ENCODE measurements at places on chromosomes 7 and 10.
A peak's percentile ranks its signal among the peaks of the same experiment; 100 is the strongest.

DNA sequence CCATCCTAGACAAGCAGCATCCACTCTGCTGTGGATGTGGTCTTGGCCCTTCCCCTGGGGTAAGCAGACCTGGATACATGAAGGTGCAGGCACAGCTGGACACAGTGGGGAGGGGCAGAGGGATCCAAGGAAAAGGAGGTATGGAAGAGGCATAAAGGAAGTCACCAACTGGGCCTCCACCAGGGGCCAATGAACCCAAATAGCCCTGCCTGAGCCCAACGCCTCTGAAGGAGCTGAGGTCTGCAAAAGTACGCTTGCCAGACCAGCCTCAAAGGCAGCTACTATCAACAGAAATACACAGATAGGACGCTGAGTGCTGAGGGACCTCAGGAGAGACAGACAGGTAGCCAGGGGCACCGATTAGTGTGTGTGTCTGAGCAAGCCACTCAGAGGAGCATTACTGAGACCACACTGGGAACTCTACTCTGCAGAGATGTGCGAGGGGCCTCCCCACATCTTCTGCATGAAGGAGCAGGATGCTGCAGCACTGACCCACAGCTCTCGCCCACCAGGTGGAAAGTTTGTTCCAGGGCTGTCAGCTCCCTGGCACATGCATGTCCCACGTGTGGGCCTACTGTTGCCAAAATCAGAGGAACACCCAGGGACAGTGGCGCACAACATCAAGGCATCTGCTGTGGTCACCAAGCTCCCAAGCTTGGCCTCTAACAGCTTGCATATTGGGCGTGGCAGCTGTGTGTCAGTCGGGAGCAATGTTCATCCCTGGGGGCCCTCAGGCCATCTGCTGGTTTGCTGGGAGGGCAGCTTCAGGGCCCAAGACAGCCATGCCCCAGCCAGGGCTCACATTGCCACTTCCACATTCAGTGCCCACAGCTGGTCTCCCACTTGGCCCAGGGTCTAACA is 40.0 kb downstream of the MKI67 start:
- DNase-seq = no peak

DNA sequence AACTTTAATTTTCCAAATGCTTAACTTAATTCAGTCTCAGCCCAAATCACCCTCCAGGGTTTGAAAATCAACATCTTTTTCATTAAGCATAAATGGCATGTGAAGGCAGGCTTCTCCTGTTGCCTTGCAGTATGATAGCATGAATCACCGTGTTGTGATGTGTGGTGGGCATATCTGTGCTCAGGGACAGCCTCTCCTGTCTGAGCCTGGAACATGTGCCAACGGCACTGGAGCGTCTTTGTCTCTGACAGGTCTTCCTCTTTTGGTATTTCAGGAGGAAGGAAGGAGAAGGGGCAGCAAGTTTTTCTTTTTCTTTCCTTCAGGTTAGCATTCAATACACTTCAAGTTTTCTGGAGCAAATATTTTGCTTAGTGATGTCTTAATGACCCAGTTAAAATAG is 57.6 kb downstream of the LRGUK start:
- DNase-seq = no peak

DNA sequence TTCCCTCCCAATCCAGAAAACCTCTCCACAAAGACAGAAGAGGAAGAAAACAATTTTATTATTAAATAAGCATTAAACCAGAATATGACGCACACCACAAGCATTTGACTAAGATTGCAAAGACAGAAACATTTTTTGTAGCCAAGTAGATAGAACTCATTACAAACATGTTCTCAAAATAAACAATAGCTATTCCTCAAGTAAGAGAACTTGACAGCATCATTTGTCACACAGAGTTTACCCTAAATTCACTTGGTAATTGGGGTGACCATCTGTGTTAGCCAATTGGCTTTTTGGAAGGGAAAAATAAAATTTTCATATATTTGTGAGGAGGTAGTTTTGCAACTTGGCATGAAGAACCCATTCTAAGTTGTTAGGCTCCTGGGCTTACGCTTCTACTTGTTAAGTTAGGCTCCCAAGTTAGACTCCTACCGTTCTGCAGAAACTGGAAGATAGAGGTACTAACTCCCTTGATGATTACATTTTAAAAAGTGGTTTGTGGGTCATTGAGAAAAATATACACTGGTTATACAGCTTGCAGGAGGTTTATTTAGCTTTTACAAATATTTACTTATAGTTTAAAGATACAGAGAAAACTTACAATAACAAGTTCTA is 618.6 kb upstream of the CNTNAP2 start:
- no peak for DNase-seq

- no peak for DNase-seq
Observed at GRCh38 chr7:44981035-44981706, 2.4 kb upstream of the MYO1G start.

GRCh38 chr7:94286111-94286510 is 108.6 kb upstream of the COL1A2 start:
- no peak for DNase-seq

GRCh38 chr10:124802313-124802675 is 675 bp downstream of the ABRAXAS2 start:
- no peak for DNase-seq

GRCh38 chr7:39458061-39458745 is 108.0 kb upstream of the YAE1 start:
- DNase-seq = peak; percentile 28

GRCh38 chr10:113047963-113048781 is 98.1 kb downstream of the TCF7L2 start:
- DNase-seq = no peak
